Activated naive CD8-positive, alpha-beta T cell treated with anti-CD3 and anti-CD28 coated beads for 36 hours (primary cell): ENCODE measurements at places on chromosomes 12 and 14. TPM values are rescaled to one million over a fixed set of nuclear protein-coding genes. Genes with fewer than 3 reads are reported as not detected.
A peak's percentile ranks its signal among the peaks of the same experiment; 100 is the strongest.

DNA sequence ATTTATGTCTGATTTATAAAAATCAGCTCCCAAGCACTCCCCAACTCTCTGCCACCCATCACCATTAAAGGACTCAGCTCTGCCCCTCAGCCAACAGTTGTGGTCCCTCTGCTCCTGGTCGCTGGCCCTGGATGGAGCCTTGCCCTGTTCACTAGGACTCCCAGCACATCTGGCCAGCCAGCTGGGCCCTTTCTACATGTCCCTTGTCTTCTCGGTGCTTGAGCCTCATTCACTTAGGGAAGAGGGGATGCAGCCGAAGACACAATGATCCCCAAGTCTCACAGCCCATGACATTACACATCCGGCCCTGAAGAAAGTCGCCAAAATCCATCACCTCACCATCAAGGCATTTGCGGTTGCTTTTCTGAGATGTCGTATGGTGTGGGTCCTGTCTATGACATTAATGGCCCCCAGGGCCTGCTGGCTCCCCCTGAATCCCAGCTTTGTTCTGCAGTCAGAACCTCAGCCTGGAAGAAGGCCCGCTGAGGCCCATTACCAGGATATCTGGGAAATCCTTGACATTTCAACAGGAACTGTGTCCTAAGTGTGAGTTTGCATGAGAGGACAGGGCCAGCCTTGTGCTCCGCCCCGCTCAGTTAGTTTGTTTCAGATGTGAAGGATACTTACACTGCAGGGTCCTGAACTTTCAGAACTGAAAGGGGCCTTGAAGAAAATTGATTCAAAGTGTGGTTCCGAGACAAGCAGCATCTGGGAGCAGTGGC is 19.1 kb downstream of the TSPAN11 start:
- no peaks in the 10 kb centered on the region for H3K4me1 ChIP-seq
- H3K36me3 ChIP-seq: no peaks in the 10 kb centered on the region
- peaks cover 10% of the 10 kb centered on the region for H3K27me3 ChIP-seq
- H3K4me3 ChIP-seq: no peak overlapping the region

DNA sequence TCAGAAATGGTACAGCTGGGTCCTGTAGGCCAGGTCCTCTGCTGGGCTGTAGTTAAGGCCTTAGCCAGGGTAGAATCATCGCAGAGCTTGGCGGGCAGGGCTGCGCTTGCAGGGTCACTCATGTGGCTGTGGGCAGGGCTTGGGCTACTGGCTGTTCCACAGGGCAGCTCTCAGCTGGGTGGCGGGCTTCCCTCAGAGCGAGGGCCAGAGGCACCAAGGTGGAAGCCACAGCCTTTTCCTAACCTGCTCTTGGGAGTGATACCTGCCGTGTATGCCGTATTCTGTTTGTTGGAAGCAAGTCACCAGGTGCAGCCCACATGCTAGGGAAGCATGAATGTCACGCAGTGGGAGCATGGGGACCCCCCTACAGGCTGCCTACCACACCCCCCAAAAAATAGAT is 69.8 kb upstream of the RIN3 start:
- H3K4me3 ChIP-seq: no peak overlapping the region
- H3K27ac ChIP-seq: no peak overlapping the region
- no peaks in the 10 kb centered on the region for H3K27me3 ChIP-seq
- no peak for DNase-seq
- H3K36me3 ChIP-seq: no peaks in the 10 kb centered on the region

GRCh38 chr12:4307593-4308333 is 13.2 kb upstream of the TIGAR start:
- DNase-seq: no peak
- no peak overlapping the region for H3K27ac ChIP-seq
- peaks cover 34% of the 10 kb centered on the region for H3K36me3 ChIP-seq
- no peak overlapping the region for H3K4me3 ChIP-seq
- no peaks in the 10 kb centered on the region for H3K27me3 ChIP-seq

DNA sequence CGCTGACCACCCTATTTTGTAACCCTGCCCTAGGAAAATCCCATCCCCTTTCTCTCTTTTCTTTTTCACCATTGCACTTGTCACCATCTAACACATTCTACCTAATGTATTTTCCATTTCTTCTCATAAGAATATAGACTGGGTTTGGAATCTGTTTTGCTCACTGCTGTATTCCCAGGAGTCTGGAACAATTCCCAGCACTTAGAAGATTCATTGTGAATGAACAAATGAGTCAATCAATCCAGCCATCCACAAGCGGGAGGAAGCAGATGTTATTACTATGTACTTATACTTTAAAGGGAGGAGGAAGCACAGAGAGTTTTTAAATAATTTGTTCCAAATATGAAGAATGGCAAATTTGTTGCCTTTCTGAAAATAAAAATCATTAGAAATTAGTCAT is 142.1 kb downstream of the KIF21A start:
- no peak for DNase-seq
- H3K27ac ChIP-seq: no peak overlapping the region
- no peak overlapping the region for H3K4me3 ChIP-seq
- H3K36me3 ChIP-seq: peaks cover 28% of the 10 kb centered on the region
- H3K27me3 ChIP-seq: no peaks in the 10 kb centered on the region

DNA sequence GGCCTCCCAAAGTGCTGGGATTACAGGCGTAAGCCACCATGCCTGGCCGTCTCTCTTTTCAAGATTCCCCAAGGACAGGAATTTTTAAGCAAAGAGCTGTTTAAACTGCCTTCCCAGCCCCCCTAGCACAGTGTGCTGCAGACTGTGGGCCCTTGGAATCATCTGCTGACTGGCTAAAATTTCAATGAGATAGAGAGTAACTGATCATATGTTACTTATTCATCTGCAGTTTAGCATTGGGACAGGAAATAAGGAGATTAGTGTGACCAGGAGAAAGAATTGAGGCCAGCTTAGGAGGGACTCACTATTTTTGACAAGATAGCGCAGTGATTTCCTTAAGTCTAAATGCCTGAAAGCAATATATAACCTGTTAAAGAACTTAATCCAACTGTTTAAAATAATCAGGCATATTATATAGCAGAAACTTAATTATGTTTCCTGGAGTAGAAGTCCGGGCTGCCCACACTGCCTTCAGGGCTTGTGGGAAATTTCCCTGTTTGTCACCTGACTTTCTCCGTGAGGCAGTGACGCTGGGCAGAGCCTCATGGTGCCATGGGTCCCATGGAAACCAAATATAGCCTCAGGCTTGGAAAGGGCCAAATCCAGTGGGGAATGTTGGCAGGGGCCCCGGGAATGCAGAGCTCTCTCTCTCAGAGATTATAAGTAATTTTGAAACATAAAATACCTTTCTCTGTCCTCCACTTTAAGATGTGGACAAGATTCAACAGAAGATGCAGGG is 22.8 kb upstream of the CEBPE start:
- H3K27me3 ChIP-seq: no peaks in the 10 kb centered on the region
- no peak overlapping the region for H3K27ac ChIP-seq
- H3K4me3 ChIP-seq: no peak overlapping the region
- H3K4me1 ChIP-seq: no peaks in the 10 kb centered on the region

GRCh38 chr12:101794574-101794973 is 36.2 kb downstream of the GNPTAB start:
- H3K27ac ChIP-seq: no peak overlapping the region
- peaks cover 60% of the 10 kb centered on the region for H3K4me1 ChIP-seq
- no peak for DNase-seq
- no peaks in the 10 kb centered on the region for H3K27me3 ChIP-seq

DNA sequence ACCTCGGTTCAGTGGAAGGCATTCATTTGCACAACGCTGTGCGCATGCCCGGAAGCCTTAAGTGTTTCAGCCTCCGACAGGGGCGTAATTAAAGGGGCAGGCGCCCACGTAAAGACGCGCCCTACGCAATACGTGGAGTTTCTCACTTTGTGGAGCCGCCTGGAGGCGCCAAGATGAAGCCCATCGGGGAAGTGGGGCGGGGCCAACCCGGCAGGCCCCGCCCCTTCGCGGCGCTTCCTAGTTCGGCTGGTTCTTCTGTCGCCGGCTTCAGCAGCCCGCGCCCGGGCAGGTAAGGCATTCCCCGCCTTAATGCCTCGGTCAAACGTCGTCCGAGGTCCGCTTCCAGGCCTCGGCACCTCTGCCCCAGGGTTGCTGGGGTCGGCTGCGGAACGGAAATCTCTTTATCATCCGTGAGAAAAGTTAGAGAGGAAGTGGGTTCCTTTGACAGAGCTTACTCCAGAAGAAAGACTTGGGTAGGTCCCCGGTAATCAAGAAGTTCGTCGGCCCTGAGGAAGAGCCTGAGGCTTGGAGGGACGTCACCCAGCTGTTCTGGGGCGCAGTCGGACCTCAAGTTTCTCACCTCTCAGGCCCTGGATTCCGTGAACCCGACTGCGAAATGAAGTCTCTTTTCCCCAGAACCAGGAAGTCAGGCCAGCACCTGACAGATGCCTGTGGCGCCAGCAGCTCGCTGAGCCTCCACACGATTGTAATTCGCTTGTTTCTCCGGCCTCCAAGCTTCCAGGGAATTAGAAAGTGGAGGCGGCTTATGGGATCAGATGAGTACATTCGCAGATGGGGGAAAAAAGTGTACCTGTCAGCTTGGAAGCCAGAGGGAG is at the start of the genes IRAK4 and PUS7L:
IRAK4 (plus strand) TSS at position 224 of the 836 bp plus-strand sequence. CDS start 9,161 bp downstream, outside the sequence.
PUS7L (minus strand) TSS at position 63 of the 836 bp plus-strand sequence. CDS start 3,545 bp downstream, outside the sequence.
- H3K4me1 ChIP-seq: peaks cover 62% of the 10 kb centered on the region
- peaks cover 56% of the 10 kb centered on the region for H3K36me3 ChIP-seq
- peak within 1 kb of the TSS; percentile 99 for H3K27ac ChIP-seq

- H3K4me1 ChIP-seq: no peaks in the 10 kb centered on the region
- peaks cover 34% of the 10 kb centered on the region for H3K36me3 ChIP-seq
- H3K4me3 ChIP-seq: no peak overlapping the region
- H3K27me3 ChIP-seq: no peaks in the 10 kb centered on the region
Observed at GRCh38 chr14:68879321-68879781, 86.5 kb upstream of the ZFP36L1 start.

DNA sequence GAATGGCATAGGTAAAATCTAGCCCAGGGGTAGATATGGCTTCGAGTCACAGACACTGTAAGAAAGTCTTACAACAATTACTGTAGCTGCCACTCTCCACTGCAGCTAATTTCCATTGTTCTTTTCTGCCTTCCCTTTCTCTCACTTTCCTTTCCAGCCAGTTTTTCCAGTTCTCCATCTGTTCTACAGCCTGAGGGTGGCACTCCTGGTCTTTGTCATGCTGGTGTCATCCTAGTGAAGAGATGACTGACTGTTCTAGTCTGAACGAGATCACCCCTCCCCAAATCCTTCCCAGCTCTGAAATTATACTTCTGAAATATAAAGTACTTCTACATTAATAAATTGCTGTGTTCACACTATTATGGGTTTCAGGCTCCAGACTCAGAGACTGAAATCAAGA is 74.2 kb upstream of the CSRP2 start:
- no peaks in the 10 kb centered on the region for H3K36me3 ChIP-seq
- H3K27me3 ChIP-seq: peaks cover 8% of the 10 kb centered on the region
- DNase-seq: no peak
- no peak overlapping the region for H3K27ac ChIP-seq

DNA sequence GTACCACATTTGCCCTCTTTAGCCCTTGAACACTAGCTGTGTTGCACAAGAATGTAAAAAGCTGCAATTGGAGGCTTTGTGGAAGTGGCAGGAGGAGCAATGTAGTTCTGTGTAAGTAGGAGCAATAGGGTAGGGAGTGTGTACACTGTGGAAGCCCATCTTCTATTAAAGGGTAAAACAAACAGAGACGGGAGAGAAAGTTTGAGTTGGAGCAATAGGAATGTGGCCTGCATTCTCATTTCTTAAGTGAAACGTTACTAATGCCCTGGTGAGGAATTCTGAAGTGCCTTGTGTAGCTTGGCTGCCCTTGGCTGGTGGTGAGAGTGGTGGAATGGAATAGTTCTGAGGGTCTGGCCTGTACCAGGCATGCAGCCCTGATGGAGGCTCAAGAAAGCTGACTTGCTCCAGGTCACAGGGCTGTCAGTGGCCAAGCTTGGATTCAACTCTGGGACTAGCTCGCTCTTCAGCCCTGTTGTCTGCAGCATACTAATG is 38.8 kb upstream of the ATP23 start:
- no peak for DNase-seq
- H3K4me3 ChIP-seq: no peak overlapping the region
- H3K27ac ChIP-seq: no peak overlapping the region
- no peaks in the 10 kb centered on the region for H3K36me3 ChIP-seq

DNA sequence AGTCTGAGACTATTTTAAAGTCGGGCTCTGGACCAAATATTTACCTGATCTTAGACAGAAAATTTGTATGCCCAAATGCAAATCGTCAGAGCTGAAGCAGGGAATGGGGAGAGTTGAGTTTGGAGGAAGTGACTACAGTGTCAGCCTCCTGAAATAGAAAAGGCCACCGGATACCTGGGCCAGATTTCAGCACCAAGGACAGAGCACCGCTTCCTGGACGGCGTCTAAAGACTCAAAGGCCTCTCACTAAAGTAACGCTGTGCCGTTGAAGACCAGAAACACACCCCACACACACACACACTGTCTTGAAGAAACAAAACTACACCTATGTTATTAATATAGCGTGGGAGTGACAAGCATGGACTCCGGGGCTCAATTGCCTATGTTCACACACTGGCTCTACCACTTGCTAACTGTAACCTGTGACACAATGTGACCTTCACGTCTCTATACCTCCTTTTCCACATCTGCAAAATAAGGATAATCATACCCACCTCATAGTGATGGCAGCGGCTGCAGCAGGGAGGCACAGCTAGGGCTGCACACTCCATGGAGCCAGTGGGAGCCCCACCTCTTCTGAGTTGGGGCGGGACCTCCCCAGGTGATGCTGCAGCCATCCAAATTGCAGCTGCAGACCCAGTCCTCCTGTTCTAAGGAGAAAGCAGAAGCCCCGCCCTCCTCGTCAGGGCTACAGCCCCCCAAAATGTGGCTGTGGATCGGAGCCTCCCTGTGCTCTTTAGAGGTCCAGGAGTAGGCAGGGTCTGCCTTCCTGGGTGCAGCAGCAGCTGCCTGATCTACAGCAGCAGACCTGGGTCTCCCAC is 35.6 kb downstream of the KRT76 start:
- peak; percentile 51 for DNase-seq
- H3K27ac ChIP-seq: no peak overlapping the region
- no peaks in the 10 kb centered on the region for H3K4me1 ChIP-seq
- H3K36me3 ChIP-seq: no peaks in the 10 kb centered on the region
- peaks cover 19% of the 10 kb centered on the region for H3K27me3 ChIP-seq

- H3K27ac ChIP-seq: peak overlapping the region; percentile 96
- peaks cover 62% of the 10 kb centered on the region for H3K4me1 ChIP-seq
- peak overlapping the region; percentile 88 for H3K4me3 ChIP-seq
Observed at GRCh38 chr12:9648701-9649531, 20.6 kb upstream of the CLEC2D start.

GRCh38 chr14:25095736-25096437 is 45.9 kb upstream of the STXBP6 start:
- DNase-seq: no peak
- no peak overlapping the region for H3K27ac ChIP-seq
- no peaks in the 10 kb centered on the region for H3K4me1 ChIP-seq
- H3K4me3 ChIP-seq: no peak overlapping the region

DNA sequence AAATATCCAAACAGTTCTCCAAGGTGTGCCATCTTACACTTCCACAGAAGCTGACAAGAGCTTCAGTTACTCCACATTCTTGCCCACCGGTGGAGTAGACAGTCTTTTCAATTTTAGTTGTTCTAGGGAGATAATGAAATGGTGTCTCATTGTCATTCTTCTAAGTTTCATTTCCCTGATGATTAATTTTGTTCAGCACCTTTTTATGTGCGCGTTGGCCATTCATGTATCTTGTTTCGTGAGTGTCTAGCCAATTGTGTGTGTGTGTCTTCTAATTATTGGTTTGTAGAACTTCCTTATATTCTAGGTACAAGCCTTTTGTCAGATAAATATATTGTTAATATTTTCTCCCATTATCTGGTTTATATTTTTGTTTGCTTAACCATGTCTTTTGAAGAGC is 63.1 kb downstream of the GLT1D1 start:
- H3K27ac ChIP-seq: peak overlapping the region; percentile 80
- no peak overlapping the region for H3K4me3 ChIP-seq
- no peak for DNase-seq
- H3K27me3 ChIP-seq: peaks cover 5% of the 10 kb centered on the region
- no peaks in the 10 kb centered on the region for H3K36me3 ChIP-seq

The ASB2 gene
- total RNA-seq: 26.4 TPM

The GPR65 gene
- total RNA-seq: 17.3 TPM

The LRTM2 gene
- not detected for total RNA-seq

The OAS1 gene
- total RNA-seq: 34.9 TPM
